ENCODE measurements at places on chromosomes 5 and 9. TPM values are rescaled to one million over a fixed set of nuclear protein-coding genes. Genes with fewer than 3 reads are reported as not detected.

Gene DHX29
- 39.5 TPM for total RNA-seq

Gene PCDHGA5
- 2.7 TPM for total RNA-seq

Gene APBA1
- 5.5 TPM for total RNA-seq

Gene GFI1B
- not detected for total RNA-seq

Gene PCDHB14
- total RNA-seq: 1.8 TPM

Gene CDC20B
- total RNA-seq: not detected

Gene WNT8A
- not detected for total RNA-seq

Gene PALM2AKAP2
- 59.9 TPM for total RNA-seq

Gene SLC34A1
- not detected for total RNA-seq

Gene FBLL1
- not detected for total RNA-seq

Measured in subcutaneous adipose tissue (tissue), 4 donors.